ENCODE measurements at places on chromosomes 5 and 9.

DNA sequence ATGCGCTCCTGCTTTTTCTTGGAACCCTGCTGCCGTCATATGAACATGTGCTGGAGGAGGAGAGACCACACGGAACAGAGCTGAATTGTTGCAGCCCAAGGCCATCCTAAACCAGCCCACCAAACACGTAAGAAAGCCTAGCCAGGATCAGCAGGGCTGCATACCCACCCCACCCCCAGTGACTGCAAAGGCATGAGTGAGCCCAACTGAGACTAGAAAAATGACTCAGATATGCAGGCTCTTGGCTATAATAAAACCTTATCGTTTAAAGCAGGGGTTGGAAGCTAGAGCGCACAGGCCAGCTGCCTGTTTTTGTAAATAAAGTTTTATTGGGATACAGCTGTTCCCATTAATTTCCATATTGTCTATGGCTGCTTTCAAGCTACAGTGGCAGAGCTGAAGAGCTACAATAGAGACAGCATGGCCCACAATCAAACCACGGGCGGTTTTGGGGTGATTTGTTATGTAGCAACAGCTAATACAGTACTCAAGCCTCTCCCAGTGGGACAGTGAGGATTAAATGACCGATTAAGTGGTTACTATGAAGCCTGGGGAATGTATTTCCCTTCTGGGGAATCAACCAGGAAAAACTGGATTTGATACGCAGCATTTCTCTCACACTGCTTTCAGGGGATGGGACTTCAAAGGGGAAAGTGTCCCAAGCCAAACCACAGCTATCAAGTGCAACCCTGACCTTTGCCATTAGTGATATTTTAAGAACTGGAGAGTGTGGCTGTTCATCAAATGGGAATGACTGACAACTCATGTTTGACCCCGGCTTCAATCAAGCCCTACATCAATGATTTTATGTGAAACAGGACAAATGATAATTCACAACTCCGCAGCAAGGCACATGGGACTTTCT lies 6.3 kb downstream of the SHB start:
- no peak for DNase-seq

GRCh38 chr9:78214492-78214891 lies 21.4 kb upstream of the CEP78 start:
- no peak for DNase-seq

- no peak for DNase-seq
Measured at GRCh38 chr9:82149501-82149946, 161.0 kb downstream of the SPATA31D1 start.

GRCh38 chr9:107584944-107585343 lies 95.4 kb upstream of the KLF4 start:
- DNase-seq = no peak

GRCh38 chr5:153641183-153641688 lies 150.8 kb downstream of the GRIA1 start:
- DNase-seq = no peak

DNA sequence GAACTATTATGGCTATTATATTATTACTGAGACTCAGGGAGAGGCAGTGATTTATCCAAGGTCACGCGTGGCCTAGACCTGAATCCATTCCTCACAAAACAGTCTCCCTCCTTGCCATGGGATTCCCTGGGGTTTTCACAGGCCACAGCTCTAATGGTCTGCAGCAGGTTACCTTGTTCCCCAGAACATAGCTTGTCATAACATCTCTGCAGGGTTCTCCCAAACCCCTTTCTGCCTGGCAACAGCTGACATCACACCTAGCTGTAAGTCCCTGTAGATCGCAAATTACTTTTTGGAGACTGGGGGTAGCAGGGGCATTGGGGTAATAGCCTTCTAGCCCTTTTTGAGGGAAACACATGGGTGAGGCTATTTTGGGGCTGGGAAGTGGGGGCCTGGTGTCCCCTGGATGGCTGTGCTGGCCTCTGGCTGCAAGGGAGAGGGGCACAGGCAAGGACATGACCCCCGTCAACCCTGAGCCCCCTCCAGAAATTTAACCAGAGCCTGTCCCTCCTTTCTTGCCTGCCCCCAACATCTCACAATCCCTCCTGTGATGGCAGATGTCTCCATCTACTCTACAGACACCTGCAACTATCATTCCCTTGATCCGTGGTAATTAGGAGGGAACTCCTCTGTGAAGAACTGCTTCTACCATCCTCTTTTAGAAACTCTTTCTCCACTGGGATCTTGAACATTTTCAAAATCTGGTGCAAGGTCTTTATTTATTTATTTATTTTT lies 1.3 kb downstream of the CD74 start:
- no peak for DNase-seq

- no peak for DNase-seq
Measured at GRCh38 chr9:135214706-135215105, 127.2 kb downstream of the OLFM1 start.

DNA sequence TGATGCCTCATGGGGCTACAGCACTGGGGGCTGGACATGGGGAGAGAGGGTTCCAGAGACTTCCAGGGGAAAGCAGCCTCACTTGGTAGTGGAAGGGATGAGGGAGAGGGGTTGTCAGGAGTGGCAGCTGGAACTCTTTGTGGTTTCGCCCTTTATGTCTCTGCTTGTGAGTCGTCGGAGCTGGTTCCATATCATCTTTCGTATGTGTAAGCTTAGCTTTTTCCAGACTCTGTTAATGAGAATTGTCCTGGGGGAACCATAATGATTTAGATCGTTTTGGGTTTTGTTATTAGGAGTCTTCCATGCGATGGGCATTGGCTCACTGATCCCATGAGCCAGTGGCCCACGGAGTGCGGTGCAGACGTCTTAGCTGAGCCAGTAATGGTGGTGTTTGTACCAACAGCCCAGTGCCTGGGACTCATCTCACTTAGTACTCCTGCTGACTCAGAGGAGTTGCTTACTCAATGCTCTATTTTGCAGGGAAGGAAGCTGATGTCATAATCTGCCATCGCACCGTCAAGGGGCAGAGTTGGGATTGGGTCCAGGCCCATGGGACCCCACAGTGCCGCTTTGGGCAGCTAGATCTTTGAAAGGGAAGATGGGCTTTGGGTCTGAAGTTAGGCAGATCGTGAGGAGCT lies 48.5 kb downstream of the NEK6 start:
- no peak for DNase-seq

- no peak for DNase-seq
Measured at GRCh38 chr5:78424665-78425064, 64.2 kb downstream of the SCAMP1 start.

DNA sequence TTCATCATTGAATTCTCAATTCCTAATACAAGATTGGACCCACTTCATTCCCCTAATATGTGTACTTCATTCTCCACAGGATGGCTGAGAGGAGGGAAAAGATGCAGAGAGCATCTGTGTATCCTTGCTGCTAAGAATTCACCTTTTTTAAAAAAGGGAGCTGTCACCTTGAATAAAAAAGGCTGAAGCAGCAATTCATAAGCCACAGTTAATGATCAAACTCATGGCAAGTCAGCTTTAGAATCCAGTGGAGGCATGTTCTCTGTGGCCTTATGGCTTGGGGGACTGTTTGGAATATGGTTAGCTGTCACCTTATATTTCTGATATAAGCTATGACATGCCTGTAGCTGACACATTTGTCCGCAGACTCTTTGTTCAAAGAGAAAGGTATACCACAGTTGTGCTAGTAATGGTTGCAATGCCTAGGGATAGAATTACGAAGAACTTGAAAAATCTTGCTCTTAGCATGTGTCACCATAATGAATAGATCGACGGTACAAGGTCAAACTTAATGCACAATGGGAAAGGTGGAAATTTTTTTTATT lies 256.8 kb upstream of the TNC start:
- no peak for DNase-seq

DNA sequence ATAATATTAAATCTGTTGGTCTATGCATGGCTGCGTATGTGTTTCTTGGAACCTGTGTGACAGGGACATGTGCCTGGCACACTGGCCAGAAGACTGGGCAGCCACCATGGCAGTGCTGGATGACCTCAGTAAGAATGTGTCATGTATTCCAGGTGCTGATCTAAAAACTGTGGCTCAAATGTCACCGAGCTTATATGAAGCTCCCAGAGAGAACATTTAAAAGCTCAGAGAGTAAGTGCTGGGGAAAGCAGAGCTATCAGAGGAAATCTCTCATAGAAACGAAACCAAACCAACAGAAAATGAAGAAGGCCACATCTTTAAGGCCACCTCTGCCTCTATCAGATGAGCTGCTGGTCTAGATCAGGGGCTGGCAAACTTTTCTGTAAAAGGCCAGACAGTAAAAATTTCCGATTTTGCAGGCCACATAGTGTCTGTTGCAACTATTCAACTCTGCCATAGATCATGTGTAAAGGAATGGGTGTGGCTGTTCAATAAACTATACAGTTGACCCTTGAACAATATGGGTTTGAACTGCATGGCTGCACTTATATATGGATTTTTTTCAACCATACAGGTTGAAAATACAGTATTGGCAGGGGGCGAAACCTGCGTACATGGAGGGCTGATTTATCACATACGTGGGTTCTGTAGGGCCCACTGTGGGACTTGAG lies 31.8 kb downstream of the TSTD2 start:
- DNase-seq = no peak

- no peak for DNase-seq
Measured at GRCh38 chr9:97793067-97793466, 60.0 kb upstream of the FOXE1 start.

GRCh38 chr5:168706655-168707069 lies 127.5 kb upstream of the PANK3 start:
- no peak for DNase-seq

DNA sequence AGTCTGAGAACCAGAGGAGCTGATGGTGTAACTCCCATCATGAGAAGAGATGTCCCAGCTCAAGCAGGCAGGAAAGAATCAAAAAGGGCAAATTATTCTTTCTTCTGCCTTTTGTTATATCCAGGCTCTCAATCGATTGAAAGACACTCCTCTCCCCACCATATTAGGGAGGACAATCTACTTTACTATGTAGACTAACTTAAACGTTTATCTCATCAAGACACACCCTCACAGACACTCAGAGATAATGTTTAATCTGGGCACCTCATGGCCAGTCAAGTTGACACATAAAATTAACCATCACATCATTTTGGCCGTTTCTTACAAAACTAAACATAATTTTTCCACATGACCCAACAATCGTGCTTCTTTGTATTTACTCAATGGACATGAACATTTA lies 534.3 kb upstream of the RORB start:
- no peak for DNase-seq

DNA sequence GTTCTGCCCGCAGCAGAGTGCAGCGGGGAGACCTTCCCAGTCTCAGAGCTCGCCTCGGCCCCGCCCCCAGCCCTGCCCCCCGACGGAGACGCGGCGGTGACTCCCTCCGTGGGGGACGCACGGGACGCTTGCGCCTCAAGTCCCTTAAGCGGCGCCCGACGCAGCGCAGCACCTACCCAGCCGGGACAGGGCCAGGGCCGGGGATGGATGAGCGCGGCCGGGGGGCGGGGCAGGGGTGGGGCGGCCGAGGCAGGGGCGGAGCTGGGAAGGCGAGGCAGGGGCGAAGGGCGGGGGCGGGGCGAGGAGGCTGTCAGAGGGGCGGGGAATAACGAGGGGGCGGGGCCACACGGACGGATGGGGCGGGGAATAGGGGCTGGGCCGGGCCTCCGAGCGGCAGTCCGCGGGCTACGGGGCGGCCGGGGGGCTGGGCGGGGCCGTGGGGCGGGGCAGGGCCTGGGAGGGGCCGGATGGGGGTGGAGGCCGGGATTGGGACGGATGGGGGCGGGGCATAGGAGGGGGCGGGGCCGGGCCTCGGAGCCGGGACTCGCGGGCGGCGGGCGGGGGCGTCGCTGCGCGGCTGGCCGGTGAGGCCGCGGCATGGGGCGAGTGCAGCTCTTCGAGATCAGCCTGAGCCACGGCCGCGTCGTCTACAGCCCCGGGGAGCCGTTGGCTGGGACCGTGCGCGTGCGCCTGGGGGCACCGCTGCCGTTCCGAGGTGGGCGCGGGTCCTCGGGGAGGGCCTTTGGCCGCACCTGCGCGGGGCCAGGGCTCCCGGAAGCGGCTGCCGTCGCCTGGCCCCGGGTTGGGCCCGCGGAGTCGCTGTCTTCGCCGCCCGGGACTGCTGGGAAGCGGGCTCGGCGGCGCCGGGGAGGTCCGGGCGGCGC lies at the start of gene ARRDC1:
Gene ARRDC1 (plus strand): TSS at position 566 of the 884 bp plus-strand sequence. CDS start 32 bp downstream, at position 598.
- DNase-seq = peak; percentile 92

GRCh38 chr9:136789523-136789937 lies 1.6 kb upstream of the TMEM141 start:
- DNase-seq = no peak

DNA sequence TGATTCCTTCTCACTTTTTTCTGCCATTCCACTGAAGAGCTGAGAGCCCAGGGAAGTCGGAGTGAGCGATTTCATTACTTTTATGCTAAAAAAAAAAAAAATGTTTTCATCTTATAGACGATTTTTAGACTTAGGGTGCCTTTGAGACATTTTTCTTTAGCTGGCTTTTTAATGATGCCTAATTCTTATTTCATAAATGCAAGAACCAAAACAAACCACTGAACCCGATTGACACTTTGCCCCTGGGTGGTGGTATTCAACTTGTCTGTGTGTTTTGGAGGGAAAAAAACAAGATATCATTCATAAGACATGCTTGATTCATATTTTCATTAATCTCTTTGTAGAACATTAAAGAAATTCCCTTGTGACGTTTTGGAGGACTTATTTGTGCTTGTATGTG lies 2.4 kb downstream of the TLE4 start:
- no peak for DNase-seq

GRCh38 chr5:124651663-124652513 lies 94.6 kb downstream of the ZNF608 start:
- peak; percentile 90 for DNase-seq

GRCh38 chr5:179251276-179251969 lies 93.8 kb downstream of the ADAMTS2 start:
- DNase-seq = no peak

GRCh38 chr5:135089912-135090311 lies 55.9 kb upstream of the PITX1 start:
- no peak for DNase-seq

DNA sequence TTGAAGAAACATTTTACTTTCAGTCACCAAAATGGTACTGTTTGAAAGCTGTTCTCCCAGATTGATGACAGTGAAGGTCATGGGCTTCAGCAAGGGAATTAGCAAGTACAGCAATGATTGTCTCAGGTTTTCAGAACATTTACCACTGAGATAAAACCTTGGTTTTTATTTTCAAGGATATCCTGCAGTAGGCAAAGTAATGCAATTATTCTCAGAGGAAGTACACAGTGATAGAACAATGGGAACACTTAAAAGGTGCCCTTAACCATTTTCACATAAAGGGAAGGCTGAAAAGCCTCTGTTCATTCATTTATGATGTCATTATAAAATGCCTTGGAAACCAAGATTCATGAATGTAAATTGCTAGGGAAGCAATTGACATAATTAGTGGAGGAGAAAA lies 471.8 kb upstream of the ACO1 start:
- no peak for DNase-seq

- no peak for DNase-seq
Measured at GRCh38 chr5:133930061-133930812, 38.2 kb downstream of the C5orf15 start.

- DNase-seq = peak; percentile 70
Measured at GRCh38 chr5:136037001-136037705, 8.4 kb downstream of the TGFBI start.

DNA sequence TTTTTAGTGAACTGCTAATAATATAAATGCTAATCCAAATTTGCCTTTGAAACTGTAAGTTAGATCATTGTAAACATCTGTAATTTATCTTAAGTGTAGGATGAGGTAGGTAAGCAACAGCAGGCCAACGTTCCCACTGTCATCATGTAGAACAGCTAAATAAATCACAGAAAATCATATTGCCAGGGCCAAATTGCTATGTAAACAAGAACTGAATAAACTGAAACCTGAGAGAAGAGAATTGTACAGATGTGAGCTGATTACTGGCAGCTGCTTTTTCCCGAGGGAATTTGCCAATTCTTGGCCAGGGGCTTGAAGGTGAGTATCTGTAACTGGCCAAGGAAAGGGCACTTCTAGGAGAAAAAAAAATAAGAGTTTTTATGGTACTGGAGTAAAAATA lies 97.6 kb downstream of the CDH10 start:
- DNase-seq = no peak
